ENCODE measurements at places on chromosomes 7 and 10. TPM values are rescaled to one million over a fixed set of nuclear protein-coding genes. Genes with fewer than 3 reads are reported as not detected.

Gene MYO3A
- total RNA-seq = not detected

Gene MYH16
- 0.33 TPM for total RNA-seq

Gene SFR1
- total RNA-seq = 10.4 TPM

Gene VAX1
- total RNA-seq = not detected

Gene NME8
- not detected for total RNA-seq

Gene RGR
- not detected for total RNA-seq

Gene DPCD
- 70.0 TPM for total RNA-seq

Data from uterine smooth muscle cell (primary cell).